Activated T-helper 1 cell treated with Interleukin-2 at 50 U/mL for 16 hours (primary cell): ENCODE measurements at places on chromosomes 4 and X.

DNA sequence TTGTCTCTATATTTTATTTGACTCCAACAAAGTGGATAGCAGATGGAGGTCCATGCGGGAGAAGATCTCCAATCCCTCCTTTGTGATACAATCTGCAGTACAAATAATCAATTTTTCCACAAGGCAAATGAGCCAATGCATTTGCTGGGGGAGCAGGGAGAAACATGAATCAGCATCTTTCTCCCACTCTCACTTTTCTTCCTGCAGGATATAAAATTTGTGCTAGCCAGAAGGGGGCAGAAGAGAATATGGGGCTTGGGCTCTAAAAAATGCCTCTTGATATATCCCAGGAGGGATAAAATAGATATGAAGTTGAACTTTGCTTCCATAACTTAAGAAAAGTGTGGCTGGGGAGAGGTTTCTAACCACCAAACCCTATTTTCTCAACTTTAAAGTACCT lies 38.3 kb upstream of the CWH43 start:
- no peak for DNase-seq

GRCh38 chr4:77586951-77587383 lies 18.7 kb upstream of the CXCL13 start:
- no peak for DNase-seq

DNA sequence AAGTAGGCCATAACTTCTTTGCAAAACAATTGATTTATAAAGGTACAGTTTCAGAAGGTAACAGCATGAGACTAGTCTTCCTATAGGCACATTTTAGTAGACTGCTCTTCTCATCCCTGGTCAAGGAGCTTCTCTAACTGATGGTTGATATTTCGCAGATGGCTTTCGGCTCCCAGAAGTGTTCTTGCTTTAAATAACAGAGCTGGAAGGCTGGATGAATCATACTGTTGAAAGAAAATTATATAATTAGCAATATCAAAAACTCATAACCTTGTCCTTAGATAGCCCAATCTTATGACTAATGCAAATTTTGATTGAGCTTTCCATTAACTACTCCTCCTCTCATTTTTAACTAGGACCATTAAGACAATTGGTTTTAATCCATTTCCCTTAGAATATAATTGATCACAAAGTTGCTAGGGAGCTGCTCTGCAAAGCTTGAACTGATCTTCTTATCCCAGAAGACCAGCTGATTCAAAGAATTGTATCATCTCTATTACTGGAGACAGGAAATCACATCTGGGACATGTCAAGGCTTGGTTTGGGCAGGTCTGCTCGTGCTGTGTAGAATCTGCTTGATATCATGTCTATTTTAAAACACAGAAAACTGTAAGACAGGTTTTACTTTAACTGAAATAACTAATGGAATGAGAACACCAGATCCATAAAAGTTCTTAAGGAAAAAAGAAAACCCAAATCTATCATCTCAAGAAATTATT lies 38.6 kb downstream of the CENPU start:
- DNase-seq: no peak

- DNase-seq: no peak
Observed at GRCh38 chr4:176404621-176405020, 84.9 kb downstream of the SPCS3 start.

- no peak for DNase-seq
Observed at GRCh38 chr4:10981576-10981975, 297.0 kb upstream of the CLNK start.

DNA sequence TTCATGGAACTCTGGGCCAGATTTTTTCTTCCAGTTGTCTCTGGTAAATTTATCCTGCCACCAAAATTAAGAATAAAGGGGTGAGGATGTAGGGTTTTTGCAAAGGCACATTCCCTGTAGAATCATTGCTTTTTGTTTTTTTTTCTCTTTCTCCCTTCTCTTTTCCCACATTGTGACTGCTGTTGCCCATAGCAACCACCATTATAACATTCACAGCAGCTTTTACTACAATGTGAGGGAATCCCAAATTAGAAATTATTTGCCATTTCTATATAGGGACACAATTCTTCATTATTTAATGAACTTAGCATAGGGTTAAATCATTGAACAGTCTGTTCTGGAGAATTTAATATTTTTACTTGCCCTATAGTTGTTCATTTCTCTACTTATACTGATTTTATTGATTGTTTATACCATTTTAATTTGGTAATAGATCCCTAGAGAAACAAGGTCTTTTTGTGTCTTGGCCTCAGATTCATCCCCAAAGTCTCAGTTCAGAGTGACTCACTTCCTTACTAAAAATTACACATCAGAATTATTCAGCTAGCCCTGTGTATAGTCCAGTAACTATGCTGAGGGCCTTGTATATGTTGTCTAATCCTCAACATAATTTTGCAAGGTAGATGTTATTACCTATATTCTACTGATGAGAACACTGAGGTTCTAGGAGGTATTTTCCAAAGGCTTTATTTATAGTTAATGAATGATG lies 80.8 kb upstream of the ANK2 start:
- no peak for DNase-seq
